ENCODE measurements at places on chromosomes 6 and 20.

DNA sequence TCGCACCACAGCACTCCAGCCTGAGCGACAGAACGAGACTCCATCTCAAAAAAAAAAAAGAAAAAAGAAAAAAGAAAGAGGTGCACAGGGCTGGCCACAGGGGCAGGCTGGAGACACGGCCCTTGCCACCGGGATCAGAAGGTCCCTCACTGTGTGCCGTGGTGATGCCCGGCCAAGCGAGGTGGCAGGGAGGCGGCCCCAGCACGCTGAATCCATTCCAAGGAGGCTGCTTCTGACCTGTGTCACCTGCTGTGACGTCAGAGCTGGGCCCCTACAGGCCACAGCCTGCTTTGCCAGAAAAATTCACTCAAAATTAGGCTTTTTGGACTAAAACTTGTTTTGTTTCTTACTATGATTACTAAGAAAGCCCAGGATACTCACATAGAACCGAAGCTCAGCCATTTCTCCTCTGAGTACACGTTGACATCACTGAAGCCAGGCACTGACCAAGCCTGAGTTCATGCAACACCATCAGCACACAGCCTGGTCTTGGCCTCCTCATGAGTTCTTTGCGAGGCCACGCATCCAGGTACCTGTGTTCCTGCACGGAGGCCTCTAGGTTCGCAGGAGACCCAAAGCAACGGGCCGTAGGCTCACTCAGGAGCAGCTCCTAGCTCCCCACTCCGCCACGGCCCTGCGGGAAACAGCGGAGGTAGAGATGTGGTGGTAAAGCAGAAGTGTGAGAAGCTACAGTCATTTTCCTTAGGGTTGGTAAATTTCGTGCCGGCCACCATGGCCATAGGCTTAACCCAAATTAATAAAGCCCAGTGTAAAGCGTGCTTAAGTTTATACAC is 67.8 kb downstream of the THBS2 start:
- DNase-seq: no peak

- DNase-seq: no peak
Observed at GRCh38 chr6:135179372-135179771, 1.7 kb upstream of the MYB start.

DNA sequence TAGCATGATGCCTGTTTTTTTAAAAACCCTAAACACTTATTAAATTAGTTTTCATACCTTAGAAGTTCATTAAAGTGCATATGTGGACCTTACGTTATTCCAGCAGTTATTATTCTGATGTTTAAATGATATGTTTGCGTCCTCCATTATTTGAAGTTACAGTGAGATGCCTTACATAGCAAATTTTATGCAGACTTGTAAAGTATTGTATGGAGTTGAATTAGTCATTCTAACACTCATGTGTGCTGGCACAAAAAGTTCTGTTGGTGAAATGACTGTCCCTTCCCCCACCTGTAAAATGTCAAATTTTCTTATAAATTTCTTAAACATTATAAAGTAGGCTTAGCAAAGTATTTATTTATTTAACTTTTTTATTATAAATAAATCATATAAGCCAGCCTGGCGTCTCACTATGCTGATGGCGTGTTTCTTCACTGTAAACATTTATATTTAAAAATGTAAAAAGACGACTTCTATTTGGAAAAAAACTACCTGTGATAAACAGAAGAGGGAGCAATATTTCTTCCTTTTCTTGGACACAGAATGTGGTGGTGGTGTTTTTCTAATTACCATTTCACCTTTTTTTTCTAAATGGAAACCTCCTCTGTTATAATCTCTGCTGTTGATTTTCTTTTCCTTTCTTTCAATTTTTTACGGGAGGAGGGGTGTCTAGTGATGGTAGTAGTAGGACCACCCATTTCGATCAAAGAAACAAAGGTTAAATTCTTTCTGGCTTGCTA is 155.4 kb downstream of the RFPL4B start:
- DNase-seq: no peak

GRCh38 chr6:29563435-29563965 is 4.0 kb upstream of the UBD start:
- no peak for DNase-seq

- no peak for DNase-seq
Observed at GRCh38 chr6:160080097-160080496, 41.5 kb upstream of the SLC22A1 start.

GRCh38 chr6:49556429-49556837 is 6.0 kb downstream of the C6orf141 start:
- DNase-seq: no peak

- no peak for DNase-seq
Observed at GRCh38 chr6:7535498-7535897, 6.0 kb upstream of the DSP start.

DNA sequence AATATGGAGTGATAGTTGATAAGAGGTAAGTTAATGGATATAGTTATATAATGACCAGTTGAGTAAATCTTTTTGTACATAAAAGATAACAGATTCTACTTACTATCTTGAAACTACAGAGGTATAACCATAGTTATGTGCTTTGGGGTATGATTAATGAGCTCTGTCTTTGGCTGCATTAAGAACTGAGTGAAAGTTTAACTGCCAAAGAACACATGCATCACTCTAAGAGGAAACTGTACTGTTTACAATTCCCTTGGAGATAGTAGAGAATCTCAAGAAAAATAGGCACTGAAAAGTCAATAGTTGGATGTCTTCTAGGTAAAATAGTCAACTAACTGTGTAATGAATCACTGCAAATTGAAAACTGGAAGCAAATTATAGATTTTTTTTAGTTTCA is 1129.5 kb downstream of the EPHA7 start:
- no peak for DNase-seq
